ENCODE measurements at places on chromosomes 7 and 10.

DNA sequence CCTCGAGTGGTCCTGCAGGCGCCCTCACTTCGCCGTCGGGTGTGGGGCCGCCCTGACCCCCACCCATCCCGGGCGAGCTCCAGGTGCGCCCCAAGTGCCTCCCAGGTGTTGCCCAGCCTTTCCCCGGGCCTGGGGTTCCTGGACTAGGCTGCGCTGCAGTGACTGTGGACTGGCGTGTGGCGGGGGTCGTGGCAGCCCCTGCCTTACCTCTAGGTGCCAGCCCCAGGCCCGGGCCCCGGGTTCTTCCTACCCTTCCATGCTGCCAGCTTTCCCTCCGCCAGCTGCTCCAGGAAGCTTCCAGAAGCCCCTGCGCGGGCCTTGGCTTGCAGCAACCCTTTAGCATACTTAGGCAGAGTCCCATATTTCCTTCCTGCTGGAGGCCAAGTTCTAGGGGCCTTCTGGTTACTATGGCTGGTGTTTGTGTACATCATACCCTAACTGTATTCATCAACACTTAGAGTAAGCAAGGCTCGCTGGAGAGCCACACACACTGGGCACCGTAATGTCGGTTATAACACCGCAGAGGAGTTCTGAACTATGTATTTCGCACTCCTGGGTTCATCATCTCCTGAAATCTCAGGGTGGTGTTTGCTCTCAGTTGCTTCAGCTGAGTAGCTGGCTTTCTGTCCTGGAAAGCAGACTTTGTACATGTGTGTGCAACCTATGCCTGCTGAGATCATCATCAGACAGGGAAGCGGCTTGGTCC is 471 bp downstream of the MGMT start:
- DNase-seq: no peak

DNA sequence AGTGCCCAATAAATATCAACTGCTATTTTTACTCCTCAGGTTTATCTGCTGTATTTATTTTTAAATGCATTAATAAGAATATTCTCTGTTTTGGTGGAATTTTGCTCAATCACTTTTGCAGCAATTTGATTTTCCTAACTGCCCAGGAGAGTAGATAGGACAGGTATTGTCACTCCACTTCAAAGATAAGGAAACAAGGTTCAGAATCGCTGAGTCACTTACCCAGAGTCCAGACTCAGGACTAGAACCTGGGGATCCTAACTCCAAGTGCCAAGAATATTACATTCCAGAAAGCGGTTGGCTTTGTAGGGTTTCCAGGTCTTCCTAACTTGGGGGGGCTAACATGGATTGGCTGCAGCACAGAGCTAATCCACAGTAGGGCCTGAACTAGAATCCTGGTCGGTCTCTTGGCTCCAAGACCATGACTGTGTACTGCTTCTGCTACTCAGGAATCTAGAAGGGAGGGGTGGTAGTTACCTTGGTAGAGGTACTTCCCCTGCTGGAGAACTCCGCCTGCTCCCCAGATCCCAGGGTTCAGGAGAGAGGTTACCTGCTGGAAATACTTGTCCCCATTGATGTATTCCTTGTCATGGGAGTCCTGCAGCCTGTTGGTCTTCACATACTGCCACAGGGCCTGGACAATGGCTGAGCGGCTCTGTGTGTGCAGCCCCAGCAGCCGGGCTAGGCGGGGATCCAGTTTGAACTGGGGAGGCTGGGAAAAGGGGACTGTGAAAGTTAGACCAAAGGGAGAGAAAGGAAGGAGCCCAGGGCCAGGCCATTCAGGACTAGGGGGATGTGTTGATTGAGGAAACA is 7.3 kb downstream of the SMARCD3 start:
- no peak for DNase-seq

- no peak for DNase-seq
Observed at GRCh38 chr7:152751449-152752141, 8.0 kb upstream of the ACTR3B start.

DNA sequence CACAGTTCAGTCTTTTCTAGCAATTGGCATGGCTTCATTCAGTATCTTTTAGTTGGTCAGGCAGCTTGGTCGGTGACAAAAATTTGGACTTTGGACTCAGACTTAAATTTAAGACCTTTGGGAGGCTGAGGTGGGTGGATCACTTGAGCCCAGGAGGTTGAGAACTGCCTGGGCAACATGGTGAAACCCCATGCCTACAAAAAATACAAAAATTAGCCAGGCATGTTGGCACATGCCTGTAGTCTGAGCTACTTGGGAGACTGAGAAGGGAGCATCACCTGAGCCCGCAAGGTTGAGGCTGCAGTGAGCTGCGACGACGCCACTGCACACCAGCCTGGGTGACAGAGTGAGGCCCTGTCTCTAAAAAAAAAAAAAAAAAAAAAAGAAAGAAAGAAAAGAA is 19.5 kb upstream of the ITPRID1 start:
- no peak for DNase-seq

DNA sequence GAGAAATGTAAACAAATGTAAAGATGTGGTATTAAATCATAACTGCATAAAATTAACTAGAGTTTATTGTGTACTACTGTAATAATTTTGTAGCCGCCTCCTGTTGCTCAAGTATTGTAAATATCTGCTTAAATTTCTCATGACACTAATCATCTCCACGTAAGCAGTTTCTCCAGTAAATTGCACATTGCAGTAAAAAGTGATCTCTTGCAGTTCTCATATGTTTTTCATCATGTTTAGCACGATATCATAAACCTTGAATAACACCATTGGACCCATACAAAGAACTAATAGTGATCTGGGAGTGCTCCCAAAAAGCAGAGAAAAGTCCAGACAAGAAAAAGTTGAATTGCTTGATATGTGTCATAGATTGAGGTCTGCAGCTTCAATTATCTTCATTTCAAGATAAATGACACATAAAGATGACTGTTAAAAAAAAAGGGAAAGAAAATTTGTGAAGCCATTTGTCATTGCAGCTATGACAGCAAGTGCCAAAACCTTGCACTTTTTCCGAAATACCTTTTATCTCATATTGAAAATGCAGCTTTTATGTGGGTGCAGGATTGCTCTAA is 15.3 kb downstream of the LIPA start:
- no peak for DNase-seq

Measured in C1 segment of cervical spinal cord (tissue), 14 donors.